Endothelial cell (in vitro differentiated cells): ENCODE measurements at places on chromosomes 2 and 18. TPM values are rescaled to one million over a fixed set of nuclear protein-coding genes. Genes with fewer than 3 reads are reported as not detected.

- DNase-seq: no peak
Observed at GRCh38 chr2:94964193-94964592, 61.3 kb upstream of the MAL start.

DNA sequence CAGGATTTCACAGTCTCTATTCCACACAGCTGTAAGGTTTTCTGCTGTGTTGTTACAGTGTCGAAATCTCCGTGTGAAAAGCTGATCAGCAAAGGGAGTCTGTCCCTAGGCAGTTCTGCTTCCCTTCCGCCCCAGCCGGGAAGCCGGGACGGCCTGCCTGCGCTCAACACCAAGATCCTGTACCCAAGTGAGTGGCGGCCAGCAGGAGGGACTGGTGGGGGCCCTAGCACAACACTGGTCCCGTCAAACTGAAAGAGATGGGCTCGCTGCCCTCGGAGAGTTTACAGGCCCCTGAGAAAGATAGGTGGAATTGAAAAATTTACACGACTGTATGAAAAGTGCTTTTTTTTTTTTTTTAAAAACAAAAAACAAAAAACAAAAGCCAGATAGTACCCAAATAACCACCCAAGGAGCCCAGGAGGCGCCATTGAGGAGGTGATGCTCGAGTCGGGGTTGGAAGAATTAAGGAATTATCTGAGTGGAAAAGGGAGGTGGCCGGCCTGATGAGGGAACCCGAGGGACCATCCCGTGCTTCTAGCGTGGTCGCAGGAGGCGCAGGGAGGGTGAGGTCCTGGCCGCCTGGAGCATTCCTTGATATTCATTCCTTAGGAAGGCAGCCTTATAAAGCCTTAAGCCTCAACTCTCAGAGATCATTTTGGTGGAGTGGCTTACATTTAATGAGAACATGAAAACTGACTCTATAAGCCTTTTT is 96.7 kb downstream of the DGKD start:
- DNase-seq: no peak

DNA sequence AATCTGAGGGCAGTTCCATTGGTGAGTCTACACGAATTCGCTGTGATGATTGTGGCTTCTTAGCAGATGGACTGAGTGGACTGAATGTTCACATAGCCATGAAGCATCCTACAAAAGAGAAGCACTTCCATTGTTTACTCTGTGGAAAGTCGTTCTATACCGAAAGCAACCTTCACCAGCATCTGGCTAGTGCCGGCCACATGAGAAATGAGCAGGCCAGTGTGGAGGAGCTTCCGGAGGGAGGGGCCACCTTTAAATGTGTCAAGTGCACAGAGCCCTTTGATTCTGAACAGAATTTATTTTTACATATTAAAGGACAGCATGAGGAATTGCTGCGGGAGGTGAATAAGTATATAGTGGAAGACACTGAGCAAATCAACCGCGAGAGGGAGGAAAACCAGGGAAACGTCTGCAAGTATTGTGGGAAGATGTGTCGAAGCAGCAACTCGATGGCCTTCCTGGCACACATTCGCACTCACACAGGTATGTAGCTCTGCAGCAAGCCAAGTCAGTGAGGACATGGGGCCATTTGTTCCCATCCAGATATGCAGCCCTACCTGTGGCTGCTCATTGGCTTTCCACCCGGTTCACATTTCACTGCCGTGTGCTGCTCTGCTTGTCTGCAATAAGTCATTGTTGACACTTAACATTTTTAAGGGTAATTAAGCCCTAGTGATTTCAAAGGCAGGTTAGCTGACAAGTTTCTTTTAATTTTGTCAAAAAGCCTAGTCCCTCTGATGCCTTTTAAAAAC is 37.7 kb downstream of the ZNF407 start:
- DNase-seq: no peak

DNA sequence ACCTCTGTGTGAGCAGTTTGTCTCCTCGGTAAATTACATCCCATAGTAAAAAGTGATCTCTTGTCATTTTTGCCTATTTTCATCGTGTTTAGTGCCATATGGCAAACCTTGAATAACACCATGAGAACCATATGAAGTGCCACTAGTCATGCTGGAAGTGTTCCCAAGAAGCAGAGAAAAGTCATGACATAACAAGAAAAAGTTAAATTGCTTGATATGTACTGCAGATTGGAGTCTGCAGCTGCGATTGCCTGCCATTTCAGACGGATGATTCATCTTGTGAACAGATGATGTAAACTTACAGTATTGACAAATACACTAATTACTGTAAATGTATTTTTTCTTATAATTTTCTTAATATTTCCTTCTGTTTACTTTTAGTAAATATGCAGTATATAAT is 846.7 kb downstream of the BCL11A start:
- DNase-seq: no peak

DNA sequence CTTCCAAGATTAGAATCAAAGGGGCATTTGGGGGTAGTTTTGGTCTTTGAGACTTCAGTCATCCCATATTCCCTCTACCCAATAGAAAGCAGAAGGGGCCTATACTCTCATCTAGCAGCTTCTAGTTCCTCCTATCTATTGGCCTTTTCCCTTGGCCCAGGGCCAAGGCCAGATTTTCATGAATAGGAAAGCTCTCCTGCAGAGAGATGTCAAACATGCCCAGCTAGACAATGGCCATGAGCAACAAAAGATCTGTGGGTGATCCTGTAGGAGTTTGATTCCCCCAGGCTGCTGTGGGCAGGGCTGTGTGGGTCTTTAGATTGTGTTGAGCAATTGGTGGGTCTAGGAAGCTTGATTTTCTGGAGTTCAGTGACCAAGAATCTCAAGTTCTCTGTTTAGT is 2.9 kb upstream of the ADCYAP1 start:
- no peak for DNase-seq

DNA sequence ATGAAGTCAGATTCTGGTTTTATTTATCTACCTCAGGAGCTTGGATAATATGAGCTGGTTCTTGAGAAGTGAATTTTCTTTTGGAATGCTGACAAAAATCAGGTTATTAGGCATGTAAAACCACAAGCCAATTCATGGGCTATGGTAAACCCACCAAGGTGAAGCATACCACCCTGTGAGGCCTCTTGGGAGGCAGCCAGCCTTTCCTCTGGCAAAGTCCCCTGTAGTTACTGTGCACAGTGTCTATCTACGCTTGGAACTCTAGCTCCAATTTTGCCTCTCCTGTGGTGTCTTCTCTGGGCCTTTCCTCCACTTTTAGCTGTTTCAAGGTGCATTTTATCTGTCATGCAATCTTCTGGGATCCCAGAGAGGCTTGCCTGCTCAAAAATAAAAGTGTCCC is 242.7 kb upstream of the ZSWIM2 start:
- DNase-seq: no peak

DNA sequence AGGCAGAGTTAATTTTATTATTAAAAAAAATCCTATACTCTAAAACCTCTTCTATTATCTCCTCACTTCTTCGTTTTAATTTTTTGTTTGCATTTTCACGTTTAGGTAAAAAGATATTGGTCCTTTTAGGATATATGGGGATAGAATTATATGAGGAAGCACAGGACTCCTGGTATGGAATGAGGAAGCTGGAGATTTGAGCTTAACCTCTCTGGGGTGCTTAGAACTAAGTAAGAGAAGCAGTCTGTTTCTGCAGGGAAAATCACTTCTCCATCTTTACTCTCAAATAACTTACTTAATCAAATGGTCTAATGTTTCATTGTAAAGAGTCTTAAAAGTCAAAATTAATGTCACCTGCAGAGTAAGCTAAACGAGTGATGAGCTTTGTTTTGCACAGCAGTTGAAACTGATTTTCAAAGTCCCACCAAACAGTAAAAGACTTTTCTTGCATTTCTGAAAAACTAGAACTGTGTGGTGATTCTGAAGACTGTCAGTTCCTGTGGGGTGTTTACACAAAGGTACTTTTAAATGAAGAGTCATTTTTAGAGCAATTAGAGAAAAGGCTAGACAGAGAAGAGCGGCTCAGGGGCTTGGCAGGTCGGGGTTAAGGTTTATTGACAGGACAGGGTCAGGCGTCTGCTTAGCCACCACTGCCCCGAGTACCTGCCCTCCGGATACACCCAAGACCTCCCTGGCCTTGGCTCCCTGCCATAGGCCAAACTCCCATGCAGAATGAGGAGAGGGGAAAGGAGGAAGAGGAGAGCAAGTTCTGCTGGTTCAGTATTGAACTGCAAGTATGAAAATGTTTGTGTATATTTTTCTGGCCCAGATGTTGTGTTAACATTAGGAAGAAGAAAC is 21.6 kb downstream of the METAP1D start:
- DNase-seq: no peak

GRCh38 chr18:577643-578375 is 2.4 kb upstream of the CETN1 start:
- no peak for DNase-seq

GRCh38 chr18:50989711-50990110 is 21.9 kb downstream of the ELAC1 start:
- no peak for DNase-seq

DNA sequence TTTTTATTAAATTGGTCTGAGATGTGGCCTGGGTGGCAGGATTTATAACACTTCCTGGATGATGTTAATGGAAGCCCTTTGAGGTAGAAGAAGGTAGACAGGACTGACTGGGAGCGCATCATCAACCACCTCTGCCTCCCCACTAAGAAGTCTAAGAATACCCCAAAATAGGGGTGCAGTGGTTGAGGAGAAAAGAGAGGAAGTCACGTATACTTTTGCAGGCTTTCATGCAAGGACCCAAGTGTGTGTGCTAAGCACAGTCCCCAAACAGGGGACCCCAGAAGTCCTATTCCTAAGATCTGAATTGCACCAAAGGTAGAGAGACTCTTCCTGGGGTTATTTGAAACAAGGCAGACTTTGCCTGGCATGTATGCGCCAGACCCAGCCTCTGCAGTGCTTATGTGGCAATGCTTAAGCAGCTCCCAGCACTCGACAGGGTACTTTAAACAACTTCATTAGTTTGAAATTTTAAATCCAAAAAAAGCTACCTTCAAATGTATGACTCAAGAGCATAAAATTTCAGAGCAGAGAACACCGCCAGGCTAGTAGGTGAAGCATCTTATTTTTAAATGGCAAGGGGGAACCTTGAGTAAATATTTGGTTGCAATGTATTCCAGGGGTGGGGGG is 35.3 kb downstream of the BCL2 start:
- no peak for DNase-seq

DNA sequence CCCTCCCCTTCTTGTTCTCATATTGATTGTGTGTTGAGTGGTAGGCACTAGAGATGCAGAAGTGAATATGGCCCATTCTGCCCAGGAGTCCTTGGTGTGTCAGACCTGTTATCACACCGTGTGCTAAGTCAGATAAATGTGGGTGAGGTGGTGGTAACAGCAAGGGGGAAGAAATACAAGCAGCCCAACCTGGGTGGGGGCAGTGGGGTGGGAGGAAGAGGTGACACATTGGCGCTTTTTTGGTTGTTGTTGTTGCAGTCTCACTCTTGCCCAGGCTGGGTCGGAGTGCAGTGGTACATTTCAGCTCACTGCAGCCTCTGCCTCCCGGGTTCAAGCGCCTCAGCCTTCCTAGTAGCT is 12.8 kb downstream of the B3GNT2 start:
- DNase-seq: no peak

GRCh38 chr2:142878031-142878678 is 691 bp downstream of the KYNU start:
- no peak for DNase-seq

DNA sequence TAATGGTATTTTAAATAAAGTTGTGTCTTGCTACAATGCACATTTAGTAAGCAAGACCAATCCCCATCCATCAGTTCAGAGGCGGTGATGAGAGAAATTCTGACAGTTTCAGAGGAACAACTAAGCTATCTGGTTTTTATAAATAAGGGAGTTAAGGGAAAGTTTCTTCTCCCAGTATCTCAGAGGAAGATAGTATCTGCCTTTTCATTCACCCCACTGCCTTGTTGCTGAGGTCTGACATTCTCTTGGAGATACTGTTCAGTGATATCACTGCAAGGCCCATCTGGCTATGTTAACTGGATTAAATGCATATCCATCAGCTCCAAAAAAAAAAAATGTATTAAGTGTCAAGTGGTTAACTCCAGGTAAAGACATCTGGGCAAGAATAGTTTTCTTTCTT is 47.9 kb downstream of the RBMS1 start:
- DNase-seq: no peak

GRCh38 chr2:37866171-37866934 is 58.7 kb upstream of the RMDN2 start:
- DNase-seq: no peak

DNA sequence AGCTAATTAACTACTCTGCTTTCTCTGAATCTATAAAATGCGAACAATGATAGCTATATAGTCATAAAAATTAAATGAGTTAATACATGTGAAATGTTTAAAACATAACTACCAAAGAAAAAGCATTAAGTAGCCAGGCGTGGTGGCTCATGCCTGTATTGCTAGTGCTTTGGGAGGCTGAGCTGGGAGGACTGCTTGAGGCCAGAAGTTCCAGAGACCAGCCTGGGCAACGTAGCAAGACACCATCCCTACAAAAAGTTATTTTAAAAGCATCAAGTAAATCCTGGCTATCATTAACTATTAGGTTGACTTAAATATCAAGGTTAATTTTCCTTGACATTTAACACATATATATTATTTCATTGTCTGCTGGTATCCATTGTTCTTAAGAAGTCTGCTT is 152.4 kb downstream of the NBAS start:
- no peak for DNase-seq

DNA sequence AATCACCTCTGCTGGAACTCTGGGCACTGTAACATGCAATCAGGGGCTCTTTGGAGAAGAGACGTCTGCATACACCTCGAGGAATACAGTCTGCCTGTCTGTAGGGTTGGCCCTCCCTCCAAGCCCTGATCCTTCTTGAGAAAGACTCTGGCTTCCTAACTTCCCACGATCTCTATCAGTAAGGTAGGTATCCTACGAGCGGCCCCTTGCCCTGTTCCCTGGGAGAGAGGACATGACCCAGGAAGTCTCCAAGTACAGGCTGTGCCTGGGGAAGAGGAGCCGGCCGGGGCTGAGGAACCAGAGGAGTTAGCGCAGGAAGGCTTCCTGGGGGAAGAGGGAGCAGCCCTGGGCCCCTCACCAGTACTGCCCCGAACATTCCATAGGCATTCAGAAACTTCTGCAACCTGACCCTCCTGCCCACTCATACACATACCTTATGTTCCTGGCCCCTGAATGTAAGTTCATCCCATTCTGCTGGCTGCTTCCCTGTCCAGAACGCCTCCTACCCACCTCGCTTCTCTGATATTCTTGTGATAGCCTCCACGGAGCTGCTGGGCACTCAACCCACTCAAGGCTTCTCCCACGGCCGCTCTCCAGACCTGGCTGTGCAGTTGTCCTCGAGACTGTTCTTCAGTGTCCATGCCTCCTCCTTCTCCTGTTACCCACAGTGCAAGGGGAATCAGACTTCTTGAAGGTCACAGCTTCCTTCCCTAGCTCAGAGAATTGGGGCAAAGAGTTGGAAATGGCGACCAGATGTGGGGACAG is 116.1 kb downstream of the CYP26B1 start:
- DNase-seq: no peak

GRCh38 chr2:40421631-40422297 is 30.1 kb downstream of the SLC8A1 start:
- no peak for DNase-seq

EPHA4 gene
- total RNA-seq: 62.0 TPM

NAT8 gene
- not detected for total RNA-seq

SERPINB7 gene
- not detected for total RNA-seq

PDCD1 gene
- total RNA-seq: not detected

ATP6V1B1 gene
- not detected for total RNA-seq

IL1RL1 gene
- total RNA-seq: 0.10 TPM

ASPRV1 gene
- 0.87 TPM for total RNA-seq

ATP8B1 gene
- total RNA-seq: 66.7 TPM

GPR17 gene
- 0.15 TPM for total RNA-seq
